ENCODE measurements at places on chromosomes 4 and X. TPM values are rescaled to one million over a fixed set of nuclear protein-coding genes. Genes with fewer than 3 reads are reported as not detected.

TCP11X2 gene
- total RNA-seq: not detected

WWC2 gene
- total RNA-seq: 87.4 TPM

SSX4B gene
- not detected for total RNA-seq

GC gene
- not detected for total RNA-seq

DNA sequence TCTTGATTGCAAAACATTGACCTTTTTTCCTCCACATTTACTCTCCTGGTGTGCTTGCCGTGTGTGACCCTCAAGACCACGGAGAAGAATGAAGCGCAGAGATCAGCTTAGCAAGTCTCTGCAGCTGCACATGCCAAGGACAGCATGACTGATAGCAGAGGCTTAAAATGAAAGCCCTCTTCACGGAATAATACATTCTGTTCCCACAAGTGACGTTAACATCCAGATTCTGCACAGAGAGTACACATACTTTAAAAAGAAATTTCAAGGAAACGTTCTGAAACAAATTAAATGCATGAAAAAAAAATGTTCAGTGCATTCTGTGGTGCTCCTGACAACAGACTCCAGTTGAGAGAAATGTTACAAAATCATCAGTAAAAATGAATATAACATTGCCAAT lies 60.9 kb downstream of the SLC7A11 start:
- DNase-seq: no peak

DNA sequence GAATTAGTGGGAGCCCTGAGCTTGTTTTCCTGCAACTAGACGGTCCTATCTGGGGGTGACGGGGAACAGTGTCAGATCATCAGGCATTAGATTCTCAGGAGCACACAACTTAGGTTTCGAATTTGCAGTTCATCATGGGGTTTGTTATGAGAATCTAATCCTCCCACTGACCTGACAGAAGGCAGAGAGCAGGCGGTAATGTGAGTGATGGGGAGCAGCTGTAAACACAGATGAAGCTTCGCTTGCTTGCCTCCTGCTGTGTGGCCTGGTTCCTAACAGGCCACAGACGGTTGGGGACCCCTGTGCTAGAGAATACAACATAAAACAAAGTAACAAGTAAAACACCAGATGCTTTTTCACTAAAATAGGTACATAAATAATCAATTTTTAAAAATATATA lies 86.2 kb upstream of the BLTP1 start:
- DNase-seq: no peak

DNA sequence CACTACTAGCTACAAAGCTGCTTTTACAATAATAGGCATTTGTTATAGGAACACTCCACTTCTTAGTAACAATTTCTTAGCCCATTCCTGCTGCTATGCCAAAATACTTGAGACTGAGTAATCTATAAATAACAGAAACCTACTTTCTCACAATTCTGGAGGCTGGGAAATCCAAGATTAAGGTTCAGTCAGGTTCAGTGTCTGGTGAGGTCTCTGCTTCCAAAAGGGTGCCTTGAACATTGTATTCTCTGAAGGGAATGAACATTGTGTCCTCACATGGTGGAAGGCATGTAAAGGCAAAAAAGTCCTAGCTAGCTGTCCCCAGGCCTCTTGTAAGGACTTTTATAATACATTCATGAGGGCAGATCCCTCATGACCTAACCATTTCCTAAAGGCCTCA lies 7.0 kb downstream of the SLC9B1 start:
- no peak for DNase-seq

GRCh38 chr4:186659935-186660334 lies 63.7 kb downstream of the FAT1 start:
- DNase-seq: no peak

GRCh38 chr4:6071191-6071958 lies 53.1 kb upstream of the C4orf50 start:
- peak; percentile 50 for DNase-seq

GRCh38 chrX:41449615-41450014 lies 2.5 kb downstream of the NYX start:
- DNase-seq: peak; percentile 6
